NCI-H1417 treated with DMSO at 0.1 percent for 48 hours (cell line): ENCODE measurements at places on chromosomes 4 and X.

- DNase-seq, result no peak
These were observed 134.7 kb downstream of the PALLD start for GRCh38 chr4:168631241-168632162.

GRCh38 chr4:145730026-145730425 is 50.1 kb downstream of the C4orf51 start:
- no peak for DNase-seq

- peak; percentile 57 for DNase-seq
These were observed 107.3 kb downstream of the AMMECR1 start for GRCh38 chrX:110210417-110211139.

DNA sequence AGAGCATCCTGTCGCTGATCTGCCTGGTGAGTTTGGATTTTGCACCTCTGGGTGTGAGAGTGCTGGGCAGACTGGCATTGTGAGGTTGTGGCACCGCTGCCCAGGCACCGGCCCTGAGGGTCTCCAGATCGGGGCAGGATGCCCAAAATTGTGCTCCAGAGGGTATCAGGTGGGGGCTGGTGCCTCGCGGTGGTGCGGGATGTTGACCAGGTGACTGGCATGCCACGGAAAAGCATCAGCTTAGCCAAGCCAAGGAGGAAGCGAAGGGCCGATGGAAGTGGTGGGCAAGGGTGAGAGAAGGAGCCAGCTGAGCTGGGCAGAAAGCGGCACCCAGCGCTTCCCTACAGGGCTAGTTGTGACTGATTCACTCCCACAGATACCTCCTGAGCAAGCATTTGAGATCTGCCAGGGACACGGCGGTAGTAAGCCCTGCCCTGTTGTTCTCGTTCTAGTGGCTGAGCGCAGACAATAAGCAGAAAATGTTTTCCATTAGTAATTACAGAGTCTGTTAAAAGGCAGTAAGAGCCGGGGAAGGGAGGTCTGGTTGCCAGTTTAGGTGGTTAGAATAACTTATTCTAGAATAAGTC is 809 bp downstream of the ZFP92 start:
- DNase-seq, result no peak

DNA sequence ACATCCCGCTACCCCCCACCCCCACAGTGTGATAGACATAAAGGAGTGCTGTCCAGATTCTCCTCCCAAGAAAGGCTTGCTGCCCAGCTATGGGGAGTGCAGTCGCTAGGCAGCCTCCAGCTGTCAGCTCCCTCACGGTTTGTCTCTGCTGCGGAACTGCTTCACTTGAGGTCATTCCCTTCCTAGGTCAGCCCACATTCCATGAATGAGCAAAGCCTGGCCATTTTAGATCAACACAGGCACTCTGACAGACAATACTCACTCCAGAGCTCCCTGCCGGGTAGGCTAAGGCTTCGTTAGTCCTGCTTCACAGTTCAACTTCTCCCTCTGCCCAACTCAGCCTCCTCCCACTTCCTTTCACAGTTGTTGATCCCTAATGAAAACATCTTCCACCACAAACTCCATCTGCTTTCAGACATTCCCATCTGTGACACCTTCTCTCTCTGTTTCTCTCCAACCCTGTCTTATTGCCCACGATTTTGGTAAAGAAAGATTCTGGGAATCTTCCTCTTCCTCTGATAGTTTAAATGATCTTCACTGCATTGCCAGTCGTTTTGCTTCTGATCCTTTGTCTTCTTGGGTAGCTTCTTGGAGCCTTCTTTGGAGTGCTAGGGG is 318.9 kb upstream of the F9 start:
- no peak for DNase-seq

DNA sequence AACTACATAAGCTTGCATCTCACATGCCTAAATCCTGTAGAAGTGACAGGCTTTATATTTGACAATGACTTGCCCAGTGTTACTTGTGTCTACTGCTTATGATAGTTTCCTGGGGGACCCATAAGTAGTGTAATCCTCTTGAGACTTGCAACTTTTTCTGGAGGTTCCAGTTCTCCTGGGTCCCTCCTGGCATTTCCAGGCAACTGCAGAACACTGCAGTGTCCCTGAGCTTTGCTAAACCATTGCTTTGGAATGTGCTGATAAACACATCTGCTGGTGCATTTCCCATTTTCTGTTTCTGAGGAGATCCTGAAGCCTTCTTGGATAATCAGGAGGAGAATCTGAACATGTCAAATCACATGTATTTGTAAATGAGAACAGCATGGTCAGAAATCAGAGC is 82.0 kb downstream of the ANOS1 start:
- no peak for DNase-seq

- no peak for DNase-seq
These were observed 37.8 kb upstream of the HPF1 start for GRCh38 chr4:169795585-169795984.

GRCh38 chr4:33724685-33725084 is 2519.6 kb downstream of the ARAP2 start:
- no peak for DNase-seq

DNA sequence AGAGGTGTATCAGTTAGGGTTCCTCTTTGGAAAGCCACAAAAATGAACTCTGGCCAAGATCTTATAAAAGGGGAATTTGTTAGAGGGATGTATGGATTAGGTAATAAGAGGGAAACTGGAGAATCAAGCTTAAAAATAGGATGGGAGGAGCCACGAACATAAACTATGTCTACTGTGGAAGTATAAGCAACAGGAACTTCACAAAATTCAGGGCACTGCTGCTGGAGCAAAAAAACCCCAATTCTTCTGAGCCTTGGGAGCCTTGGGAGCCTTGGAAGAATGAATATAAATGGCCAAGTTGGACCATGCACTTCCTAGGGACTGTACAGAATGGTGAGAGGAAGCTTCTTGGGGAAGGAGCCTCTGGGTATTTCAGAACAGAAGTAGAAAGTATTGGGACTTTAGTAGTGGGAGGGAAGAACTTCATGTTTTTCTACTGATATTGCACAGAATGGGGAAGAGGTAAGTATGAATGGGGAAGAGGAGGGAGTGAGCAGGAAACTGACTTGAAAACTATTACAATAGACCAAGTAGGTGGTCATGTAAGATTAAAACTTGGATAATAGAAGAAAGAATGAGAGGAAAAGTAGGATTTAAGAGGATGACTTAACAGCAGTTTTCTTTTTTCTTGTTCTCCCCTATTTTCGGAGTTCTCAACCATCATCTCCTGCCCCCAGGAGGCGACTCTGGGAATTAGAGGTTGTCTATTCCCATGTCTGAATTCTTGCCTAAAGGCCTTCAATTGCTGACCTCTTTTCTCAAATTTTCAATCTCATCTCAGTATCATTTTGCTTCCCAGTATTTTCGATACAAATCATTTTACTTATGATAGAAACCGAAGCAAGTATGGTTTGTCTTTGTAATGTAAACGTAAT is 44.4 kb upstream of the TAPT1 start:
- DNase-seq, result no peak

GRCh38 chr4:38149997-38150671 is 189.9 kb downstream of the PTTG2 start:
- no peak for DNase-seq

DNA sequence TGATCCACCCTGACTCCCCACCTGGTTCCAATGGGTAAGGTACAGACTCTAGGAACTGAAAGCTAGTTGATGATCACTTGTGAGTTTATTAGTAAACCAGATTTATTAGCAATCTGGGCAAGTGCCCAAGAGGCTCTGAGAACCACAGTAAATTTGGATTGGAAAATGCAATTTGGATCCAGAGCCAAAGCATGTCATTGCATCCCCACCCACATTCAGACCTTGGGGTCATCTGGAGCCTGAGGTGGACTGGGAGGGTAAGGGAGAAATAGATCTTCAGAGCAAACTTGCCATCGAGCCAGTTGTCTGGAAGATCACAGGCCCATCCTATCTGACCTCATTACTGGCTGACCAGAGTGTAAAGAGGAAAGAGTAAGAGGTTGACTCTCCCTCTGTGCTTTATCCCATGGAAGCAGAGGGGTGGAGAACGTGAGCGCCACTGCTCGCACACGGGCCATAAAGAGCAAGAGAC is 78.7 kb upstream of the RASGEF1B start:
- DNase-seq, result no peak

- no peak for DNase-seq
These were observed 641.4 kb downstream of the TRIML1 start for GRCh38 chr4:188780686-188781085.
